ENCODE measurements at places on chromosomes 7 and 10.

DNA sequence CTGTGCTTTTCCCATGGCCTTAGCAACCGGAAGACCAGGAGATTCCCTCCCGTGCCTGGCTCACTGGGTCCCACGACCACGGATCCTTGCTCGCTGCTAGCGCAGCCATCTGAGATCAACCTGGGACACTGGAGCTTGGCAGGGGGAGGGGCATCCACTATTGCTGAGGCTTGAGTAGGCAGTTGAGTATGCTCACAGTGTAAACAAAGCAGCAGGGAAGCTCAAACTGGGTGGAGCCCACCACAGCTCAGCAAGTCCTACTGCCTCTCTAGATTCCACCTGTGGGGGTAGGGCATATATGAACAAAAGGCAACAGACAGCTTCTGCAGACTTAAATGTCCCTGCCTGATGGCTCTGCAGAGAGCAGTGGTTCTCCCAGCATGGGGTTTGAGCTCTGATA is 697.0 kb downstream of the SORCS1 start:
- DNase-seq: no peak

DNA sequence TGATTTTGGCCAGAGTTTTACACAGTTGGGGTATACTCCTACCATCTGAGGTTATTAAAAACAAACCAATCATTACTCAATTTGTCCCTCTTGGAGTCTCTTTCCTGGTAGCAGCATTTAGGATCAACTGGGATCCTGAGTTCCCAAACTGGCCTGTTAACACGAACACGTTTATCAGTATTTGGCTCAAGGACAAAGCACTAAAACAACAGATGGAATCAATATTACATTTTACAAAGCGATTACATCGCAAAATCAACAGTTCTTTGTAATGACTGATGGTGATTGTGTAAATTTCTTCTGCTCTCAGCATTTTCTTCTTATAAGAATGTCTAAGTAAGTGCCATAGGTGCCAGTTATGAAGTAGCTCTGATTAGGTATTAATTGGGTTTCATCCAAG is 582.9 kb upstream of the ANKRD30A start:
- no peak for DNase-seq

DNA sequence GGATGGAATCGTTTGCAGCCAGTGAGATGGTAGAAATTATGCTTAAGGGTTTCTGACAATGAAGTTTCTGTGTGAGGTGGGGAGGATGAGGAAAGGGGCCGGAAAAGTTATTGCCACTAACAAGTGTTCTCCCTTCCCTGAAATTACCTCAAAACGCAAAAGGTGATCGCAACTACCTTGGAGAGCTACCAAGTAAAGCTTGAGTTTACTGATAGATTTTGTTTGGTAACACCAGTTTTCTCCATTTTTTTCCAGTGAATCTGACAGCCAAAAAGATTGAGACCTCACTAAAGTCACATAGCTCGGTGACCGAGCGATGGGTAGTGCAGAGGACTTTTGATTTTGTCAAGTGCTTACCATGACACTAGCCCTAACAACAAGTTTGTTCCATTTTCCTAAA is 1.6 kb downstream of the SUV39H2 start:
- DNase-seq: no peak

GRCh38 chr7:69429911-69430383 is 168.3 kb upstream of the AUTS2 start:
- DNase-seq: no peak

GRCh38 chr7:140517546-140518369 is 38.5 kb upstream of the MKRN1 start:
- peak; percentile 53 for DNase-seq

GRCh38 chr10:58511765-58512490 is 744 bp upstream of the BICC1 start:
- DNase-seq: no peak

DNA sequence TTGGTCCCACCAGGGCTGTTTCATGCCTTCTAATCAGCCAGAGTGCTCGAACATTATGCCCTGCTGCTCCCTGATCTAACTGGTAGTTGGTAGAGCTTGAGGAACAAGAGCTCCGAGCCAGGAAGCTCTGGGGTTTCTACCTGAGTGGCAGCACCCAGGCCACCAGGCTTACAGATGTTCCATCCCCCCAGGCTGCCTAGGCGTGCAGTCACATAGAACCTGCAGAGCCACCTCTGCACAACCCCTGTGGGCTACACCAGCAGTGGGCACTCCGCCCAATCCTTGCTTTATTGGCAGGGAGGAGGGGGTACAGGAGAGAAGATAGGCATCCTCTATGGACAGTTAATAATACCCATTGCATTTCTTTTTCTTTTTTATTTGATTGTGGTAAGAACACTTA is 21.8 kb downstream of the MAP3K8 start:
- peak; percentile 18 for DNase-seq

GRCh38 chr7:31119249-31119648 is 67.1 kb downstream of the ADCYAP1R1 start:
- DNase-seq: no peak

GRCh38 chr10:122421054-122421625 is 33.3 kb upstream of the ARMS2 start:
- DNase-seq: no peak

DNA sequence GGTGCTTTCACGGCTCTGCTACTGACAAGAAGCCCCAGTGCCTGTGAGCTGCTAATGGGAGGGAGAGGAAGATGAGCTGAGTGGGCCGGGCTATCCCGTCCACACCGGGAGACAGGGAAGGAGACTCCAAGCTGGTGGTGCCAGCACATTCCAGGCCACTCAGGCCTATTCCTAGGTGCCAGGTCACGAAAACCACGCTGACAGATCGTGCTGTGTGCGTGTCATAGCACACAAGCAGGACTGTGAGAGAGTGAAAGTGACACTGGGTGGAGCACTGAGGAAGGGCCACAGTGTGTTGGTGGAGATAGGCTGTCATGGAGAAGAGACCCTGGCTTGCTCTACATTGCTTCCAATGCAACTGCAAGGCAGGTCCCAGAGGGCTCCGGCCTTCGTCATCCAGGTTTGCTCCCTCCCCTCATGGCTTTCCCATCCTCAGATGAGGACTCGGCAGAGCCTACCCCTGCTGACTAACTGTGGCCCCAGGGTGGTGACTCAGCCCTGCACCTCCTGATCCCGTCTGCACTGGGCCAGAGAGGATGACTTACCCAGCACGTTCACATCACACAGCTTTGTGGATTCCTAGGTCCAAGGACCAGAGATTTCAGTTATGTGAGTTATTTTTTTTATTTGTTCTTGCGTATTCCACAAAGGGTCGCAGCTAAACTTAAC is 167.3 kb downstream of the EGFR start:
- no peak for DNase-seq

DNA sequence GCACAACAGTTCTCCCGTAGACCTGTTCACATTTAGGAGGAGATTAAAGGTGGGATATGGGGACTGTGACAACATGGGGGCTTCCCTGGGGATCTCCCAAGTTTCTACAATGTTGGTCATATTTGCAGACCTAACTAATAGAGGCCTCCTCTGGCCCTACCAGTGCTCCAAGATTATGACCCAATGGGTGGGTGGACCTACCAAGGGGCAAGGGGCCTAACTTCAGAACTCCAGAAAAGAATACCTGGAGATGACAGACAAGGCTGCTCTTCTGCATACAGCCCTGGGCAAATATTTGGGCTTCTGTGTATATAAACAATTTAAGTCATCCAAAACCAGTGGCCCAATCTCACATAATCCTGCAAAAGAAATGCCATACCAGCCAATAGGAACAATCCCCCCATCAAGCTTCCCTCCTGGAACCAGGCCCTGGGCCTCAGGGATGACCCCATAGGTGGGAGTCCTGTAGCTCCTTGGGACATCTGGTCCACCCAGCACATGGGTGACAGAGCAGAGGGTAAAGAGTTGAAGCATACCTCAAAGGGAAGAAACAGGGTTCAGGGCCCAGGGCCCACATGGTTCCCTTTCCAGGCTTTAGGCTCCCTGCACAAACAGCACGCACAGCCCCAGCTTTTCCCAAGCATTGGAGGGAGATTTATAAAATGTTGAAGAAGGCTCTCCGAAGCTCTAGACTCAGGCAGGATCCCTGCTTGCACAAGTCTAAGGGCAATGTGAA is 86.1 kb upstream of the CHST15 start:
- DNase-seq: no peak

- no peak for DNase-seq
Measured at GRCh38 chr7:94060752-94061151, 56.6 kb upstream of the BET1 start.

DNA sequence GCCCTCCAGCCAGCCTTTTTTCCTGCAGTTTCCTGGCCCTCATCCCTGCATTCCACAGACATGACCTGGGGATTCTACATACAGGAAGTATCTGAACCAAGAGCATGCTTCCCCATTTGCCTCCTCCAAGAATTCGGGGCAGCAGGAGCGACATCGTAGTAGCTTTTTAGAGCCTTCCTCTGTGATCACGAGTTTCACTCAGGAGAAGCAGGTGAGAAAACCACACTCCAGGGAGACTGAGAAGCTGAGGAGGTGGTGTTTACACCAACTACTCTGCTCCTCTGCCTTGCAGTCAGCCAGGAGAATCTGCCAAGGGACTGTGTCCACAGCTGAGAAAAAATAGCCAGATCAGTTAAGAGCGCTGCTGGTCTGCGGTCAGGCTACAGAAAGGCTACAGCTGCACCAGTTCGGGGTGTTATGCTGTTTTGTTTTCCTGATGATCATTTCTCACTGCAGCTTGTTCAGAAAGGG is 54.1 kb downstream of the HSPA12A start:
- no peak for DNase-seq

GRCh38 chr7:2041496-2042367 is 191.0 kb downstream of the MAD1L1 start:
- DNase-seq: no peak

DNA sequence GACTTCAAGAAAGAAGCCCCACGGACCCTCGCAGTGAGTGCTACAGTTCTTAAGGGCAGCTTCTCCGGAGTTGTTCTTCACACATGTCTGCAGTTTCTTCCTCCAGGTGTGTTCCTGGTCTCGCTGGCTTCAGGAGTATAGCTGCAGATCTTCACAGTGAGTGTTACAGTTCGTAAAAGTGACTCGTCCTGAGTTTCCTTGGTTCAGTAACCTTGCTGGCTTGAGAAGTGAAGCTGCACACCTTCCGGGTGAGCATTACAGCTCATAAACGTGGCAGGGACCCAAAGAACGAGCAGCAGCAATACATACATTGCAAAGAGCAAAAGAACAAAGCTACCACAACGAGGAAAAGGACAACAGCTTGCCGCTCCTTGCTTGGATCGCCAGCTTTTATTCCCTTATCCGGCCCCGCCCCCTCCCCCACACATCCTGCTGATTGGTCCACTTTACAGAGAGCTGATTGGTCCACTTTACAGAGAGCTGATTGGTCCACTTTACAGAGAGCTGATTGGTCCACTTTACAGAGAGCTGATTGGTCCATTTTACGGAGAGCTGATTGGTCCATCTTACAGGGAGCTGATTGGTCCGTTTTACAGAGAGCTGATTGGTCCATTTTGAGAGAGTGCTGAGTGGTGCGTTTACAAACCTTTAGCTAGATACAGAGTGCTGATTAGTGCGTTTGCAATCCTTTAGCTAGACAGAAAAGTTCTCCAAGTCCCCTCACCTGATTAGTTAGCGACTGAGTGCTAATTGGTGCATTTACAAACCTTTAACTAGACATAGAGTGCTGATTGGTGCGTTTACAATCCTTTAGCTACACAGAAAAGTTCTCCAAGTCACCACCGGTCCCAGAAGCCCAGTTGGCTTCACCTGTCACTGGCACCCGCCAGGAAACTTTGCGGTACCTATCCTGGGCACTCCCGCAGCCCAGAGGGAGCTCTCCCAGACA is 165.3 kb downstream of the AGMO start:
- DNase-seq: no peak

GRCh38 chr10:33669904-33670303 is 335.4 kb upstream of the NRP1 start:
- no peak for DNase-seq

GRCh38 chr7:11161499-11161898 is 187.8 kb downstream of the PHF14 start:
- no peak for DNase-seq

DNA sequence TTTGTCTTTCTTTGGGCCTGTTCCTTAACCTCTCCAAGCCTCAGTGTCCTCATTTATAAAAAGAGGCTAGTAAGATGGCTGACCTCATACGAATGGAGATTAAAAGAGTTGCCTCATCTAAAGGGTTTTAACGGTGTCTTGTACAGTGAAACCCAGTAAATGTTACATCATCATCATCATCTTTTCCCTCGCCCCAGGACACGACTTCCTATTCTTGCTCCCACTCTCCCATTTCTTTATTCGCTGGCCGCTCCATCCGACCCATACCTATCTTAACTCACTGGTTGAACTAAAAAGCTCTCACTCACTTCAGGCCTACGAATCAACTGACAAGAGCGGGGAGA is 554 bp downstream of the FRA10AC1 start:
- no peak for DNase-seq

DNA sequence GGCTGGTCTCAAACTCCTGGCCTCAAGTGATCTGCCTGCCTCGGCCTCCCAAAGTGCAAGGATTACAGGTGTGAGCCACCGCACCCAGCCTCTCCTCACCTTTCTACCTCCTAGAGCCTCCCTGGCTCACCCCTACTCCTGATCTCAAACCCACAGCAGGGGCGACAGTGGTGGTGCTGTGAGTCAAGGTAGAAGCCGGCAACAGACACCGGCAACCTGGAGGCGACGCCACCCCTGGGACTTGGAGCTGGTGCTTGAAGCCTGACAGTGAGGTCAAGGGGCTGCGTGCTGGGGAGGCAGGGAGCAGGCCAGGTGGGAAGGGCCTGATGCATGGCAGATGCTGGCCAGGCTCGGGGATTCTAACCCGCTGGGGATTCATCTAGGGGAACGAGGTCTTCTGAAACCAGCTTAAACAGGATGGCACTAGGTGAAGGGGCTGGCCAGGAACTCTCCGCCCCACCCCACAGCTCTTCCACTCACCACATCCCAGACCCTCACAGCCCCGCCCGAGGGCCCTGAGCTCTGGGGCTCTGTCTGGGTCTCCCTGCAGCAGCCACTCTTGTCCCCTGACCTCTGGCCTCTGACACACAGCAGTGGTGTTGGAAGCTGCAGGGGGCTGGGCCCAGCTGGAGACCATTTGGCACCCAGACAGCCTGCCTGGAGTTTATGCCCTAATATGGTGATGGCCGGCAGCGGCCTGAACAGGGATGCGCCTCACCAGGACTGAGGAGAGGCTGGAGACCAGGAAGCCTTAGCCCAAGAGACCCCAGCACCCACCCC is 16.4 kb downstream of the KCNH2 start:
- no peak for DNase-seq

GRCh38 chr7:43906331-43907010 is at the start of gene URGCP:
TSS of gene URGCP (minus strand) at chr7:43906596. CDS start at chr7:43906575, 21 bp downstream.
- DNase-seq: peak; percentile 48

All from CD4-positive, alpha-beta T cell treated with Interleukin-4 for 1 hour (primary cell).